ENCODE measurements at places on chromosomes 11 and 22.

GRCh38 chr11:80899381-80899780 is 1458.6 kb upstream of the TENM4 start:
- DNase-seq: no peak

DNA sequence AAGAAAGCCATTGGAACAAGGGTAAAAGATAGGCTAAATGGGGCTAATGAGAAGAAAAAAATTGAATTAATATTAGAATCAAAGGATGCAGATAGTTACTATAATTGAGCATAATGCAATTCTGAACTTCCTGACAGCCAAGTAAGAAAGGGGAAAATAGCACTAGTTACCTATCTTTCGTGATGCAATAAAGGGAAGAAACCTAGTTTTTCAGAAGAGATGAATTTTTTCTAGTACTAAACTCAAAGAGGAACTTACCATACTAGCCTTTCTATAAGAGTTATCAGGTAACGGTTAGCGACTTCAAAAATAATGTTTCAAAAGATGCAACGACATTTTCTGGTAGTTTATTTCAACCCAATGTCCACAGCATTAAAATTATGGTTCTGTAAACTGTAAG is 8.8 kb upstream of the WT1 start:
- no peak for DNase-seq

DNA sequence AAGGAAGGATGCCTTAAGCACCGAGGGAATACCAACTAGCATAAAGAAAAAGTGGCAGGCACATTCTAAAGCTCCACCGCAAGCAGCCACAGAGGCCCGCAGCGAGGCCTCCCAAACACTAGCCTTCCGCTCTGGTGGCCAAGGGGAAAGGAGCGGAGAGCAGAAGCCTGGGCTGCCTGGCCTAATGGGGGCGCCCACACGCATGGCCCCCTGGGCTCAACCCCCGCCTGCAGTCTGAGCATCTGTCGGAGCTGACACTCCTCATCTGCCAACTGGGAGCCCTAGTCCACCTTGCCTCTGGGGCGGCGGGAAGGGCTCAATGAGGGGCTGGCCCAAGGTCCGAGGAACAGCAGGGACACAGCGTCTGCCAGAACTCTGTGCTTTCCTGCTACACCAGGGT is 50.1 kb upstream of the WNT11 start:
- DNase-seq: no peak

DNA sequence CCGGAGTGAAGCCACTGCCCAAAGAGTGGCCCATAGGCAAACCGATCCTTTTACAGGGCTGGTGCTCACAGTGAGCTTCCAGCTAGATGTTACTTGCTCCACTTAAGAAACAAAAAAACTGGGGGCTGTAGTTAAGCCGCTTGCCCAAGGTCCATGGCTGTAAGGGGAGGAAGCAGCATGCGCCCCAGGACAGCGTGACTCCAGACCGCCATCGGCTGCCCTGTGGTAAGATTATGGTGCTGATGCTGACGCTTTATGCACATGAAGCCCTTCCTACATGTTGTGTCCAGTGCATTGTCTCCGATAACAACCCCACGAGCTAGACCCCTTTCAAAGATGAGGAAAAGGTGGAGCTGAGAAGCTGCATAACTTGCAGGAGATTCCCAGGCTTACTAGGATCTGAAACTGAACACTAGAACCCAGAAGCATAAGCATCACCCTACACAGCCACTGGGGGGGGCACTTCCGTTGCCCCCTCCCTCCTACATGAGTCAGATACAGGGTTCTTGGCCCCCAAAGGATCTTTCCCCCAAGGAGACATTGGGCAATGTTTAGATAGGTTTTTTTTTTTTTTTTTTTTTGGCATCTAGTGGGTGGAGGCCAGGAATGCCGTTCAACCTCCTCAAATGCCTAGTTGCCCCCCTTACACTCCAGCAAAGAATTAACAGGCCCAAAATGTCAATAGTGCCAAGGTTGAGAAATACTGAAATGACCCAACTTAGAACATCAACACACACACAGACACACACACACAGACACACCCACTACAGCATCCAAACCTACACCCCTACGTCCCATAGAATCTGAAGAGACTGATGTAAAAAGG is 53.9 kb downstream of the MN1 start:
- no peak for DNase-seq

- no peak for DNase-seq
Observed at GRCh38 chr11:71472357-71472885, 19.4 kb downstream of the NADSYN1 start.

DNA sequence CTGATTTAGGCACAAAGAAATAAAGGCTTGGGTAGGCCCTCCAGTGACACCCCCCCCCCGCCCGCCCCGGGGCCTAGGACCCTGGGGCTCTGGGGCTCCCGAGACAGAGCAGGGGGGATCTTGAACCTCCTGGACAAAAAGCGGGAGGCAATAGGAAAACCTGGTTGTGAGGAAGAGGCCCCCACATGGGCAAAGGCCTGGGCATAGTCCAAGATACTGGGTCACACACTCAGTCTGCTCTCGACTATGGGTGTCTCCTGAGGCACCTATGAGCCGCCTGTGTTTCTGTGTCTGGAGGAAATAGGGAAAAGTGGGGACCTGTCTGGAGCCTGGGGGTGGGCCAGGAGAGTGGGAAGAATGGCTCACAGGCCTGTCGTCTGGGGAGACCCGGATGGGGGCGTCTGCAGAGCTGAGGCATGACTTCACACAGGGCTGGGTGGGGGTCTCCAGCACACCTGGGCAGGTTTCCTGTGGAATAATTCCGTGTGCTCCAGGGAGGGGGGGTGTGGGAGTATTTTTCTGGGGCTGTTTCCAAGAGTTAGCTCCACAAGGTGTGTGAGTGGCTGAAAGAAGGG is 2.4 kb upstream of the MN1 start:
- no peak for DNase-seq

- DNase-seq: no peak
Observed at GRCh38 chr11:133985981-133986944, 29.5 kb upstream of the IGSF9B start.

DNA sequence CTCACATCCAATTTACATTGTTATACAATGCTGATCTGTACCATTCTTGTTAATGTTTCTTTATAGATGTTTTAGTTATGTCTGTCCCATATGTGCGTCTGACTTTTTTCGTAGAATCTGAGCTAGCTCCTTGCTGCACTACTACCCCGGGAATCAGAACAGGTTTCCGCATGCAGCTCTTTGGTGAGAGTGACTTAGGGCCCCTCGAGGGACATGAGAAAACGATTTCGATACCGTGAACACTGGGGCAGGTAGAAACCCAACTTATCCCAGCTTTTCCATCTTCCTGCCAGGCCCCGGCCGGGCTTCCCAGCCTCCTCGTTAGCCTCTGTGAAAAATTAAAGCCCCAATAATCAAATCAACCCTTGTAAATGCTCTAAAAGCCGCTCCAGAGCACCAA is 23.4 kb upstream of the PKNOX2 start:
- DNase-seq: no peak

- no peak for DNase-seq
Observed at GRCh38 chr22:26804911-26805539, 147.6 kb downstream of the MIAT start.
